ENCODE measurements at places on chromosomes 7 and 10.

DNA sequence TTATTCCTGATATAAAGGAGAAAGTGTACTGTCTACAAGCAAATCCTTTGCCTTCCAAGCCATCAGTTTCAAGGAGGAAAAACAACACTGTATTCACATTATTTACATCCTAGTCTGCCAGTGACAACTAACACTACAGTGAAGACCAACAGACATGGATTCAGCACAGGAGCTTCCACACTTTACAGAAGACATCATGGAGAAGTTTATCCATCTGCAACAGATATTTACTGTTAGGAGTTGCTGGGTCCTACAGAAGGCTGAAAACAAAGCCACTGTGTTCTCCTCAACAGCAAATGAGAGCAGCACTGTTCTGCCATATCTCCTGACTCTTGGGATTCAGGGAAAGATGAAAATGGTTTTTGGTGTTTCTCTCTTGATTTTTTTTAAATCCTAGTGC is 31.9 kb downstream of the NAPEPLD start:
- no peak for DNase-seq

DNA sequence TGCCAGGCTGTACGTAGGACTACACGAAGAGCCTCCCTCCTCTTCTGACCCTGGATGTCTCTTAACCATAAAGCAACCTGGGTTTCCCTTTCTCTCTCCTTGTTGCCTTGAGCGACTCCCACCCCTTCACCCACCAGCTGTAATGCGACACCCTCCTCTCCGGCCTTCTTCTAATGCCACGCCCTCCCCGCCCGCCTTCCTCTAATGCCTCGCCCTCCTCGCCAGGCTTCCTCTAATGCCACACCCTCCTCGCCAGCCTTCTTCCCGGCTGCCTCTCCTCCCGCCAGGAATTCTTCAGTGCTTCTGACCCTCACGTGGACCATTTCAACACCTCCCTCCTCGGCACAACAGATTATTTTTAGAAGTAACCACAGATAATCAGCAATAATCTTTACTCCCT is 348.5 kb upstream of the SHH start:
- no peak for DNase-seq

- DNase-seq: no peak
These were observed 45.5 kb upstream of the CYTH3 start for GRCh38 chr7:6317797-6318438.

- no peak for DNase-seq
These were observed 218.9 kb downstream of the KIAA1217 start for GRCh38 chr10:24427678-24428409.

DNA sequence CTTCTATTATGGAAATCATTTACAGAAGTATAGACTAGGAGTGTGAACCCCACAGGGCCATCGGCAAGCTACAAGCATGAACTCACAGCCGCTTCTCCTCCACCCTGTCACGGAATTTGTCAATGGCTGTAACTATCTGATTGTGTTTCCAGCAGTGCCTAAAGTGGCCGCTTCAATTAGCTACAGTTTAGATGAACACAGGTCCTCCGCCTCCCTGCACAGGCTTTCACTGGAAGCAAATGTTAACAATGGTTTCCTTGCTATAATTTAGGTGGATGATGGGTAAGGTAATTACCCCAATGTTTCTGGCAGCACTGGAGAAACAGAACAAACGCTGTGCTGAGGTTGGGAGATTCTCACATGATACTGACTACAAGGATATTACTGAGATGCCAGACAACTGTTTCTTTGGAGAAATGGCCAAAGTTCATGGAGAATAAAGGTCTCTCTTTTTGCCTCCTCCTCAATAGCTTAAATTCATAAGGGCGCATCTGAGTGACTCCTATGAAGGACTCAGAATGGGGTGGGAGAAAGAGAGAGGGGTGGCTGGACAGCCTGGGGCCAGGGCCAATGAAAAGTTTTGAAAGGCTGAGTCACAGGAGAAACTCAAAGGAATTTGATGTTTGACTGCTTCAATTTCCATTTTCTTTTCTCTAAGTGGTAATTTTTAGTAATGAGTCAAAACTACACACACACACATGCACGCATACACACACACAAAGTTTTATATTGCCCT is 78.9 kb downstream of the SVIL start:
- no peak for DNase-seq

GRCh38 chr7:33831389-33832141 is 73.8 kb upstream of the BMPER start:
- no peak for DNase-seq

GRCh38 chr10:78806681-78807221 is 262.0 kb upstream of the ZMIZ1 start:
- no peak for DNase-seq

All from GDM1 (cell line).